Coronary artery (tissue), 2 donors: ENCODE measurements at places on chromosomes 13 and 19.
A peak's percentile ranks its signal among the peaks of the same experiment; 100 is the strongest.

GRCh38 chr13:24118576-24118975, 41.9 kb upstream of the SPATA13 start:
- DNase-seq: no peak

DNA sequence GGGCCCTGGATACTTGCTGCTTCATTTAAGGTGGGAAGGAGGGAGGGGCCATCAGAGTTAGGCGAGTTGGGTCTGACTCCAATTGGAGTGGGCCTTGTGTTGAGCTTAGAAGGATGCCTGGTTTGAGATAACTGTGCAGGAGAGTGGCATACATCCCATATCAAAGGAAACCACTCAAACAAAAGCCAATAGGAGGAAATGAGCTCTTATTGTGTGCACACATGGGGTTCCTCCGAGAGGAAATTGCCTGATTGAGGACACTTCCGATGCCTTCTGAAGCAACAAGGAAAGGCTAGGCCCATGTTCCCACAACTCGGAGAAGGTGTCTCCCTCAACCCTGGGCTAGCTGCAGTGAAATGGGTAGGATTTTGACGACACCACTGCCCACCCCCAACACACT, 19.6 kb downstream of the MBNL2 start:
- DNase-seq: no peak

DNA sequence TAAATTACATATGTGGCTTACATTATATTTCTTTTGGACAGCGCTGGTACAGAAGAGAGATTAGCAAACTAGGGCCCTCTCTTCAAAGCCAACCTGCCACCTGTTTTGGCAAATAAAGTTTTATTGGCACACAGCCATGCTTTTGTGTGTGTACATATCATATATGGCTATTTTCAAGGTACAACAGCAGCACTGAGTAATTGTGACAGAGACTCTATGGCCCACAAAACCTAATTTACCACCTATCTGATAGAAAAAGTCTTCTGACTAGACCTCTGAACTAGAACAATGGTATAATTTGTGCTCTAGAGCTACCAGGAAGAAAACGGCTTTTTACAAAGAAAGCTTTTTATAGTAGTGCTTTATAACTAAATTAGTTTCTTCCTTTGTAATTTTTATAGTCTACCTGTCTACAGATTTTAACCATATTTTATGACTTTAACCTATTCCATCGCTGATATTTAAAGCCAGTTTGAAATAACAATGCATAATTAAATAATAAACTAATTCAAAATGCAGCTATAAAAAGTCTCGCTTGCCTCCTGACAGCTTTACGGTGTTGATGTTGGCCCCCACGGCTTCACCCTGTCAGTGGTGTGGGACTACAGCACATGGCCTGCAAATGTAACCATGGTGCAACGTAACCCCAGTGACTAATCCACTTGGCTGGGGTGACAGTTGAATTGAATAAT, 17.7 kb upstream of the DPY19L3 start:
- no peak for DNase-seq

GRCh38 chr13:29594710-29595379, 643 bp downstream of the SLC7A1 start:
- DNase-seq: peak; percentile 86

DNA sequence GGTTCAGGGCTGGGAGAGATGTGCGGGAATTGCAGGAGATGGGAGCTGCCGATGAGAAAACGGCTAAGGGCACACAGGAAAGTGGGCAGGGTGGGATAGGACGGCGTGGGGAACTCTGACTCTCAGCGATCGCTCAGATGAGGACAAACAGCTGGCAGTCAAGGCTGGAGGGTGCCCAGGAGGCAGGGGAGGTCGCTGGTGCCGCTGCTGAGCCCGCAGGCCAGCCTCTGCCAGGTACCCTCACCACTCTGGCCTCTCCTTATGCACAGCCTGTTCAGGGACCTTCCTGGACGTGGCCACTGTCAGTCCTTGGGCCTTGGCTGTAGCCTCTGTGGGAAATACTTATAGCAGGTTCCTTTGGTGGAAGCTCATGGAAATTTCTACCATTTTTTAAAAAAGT, 308.6 kb downstream of the TEX29 start:
- DNase-seq: no peak

- no peak for DNase-seq
These were observed 25.4 kb downstream of the LYL1 start for GRCh38 chr19:13077240-13077639.

- DNase-seq: no peak
These were observed 34.0 kb downstream of the LRCH1 start for GRCh38 chr13:46586751-46587514.

GRCh38 chr13:48315969-48316650, 12.6 kb downstream of the RB1 start:
- DNase-seq: no peak

GRCh38 chr13:102873653-102874052, 27.8 kb downstream of the ERCC5 start:
- no peak for DNase-seq

GRCh38 chr13:99237981-99238662, 20.1 kb downstream of the GPR18 start:
- no peak for DNase-seq
